Stimulated activated CD8-positive, alpha-beta memory T cell treated with anti-CD3 and anti-CD28 coated beads, Interleukin-4, amount 100 ng/mL, for 48 hours (primary cell): ENCODE measurements at places on chromosomes 11 and 22.
A peak's percentile ranks its signal among the peaks of the same experiment; 100 is the strongest.

DNA sequence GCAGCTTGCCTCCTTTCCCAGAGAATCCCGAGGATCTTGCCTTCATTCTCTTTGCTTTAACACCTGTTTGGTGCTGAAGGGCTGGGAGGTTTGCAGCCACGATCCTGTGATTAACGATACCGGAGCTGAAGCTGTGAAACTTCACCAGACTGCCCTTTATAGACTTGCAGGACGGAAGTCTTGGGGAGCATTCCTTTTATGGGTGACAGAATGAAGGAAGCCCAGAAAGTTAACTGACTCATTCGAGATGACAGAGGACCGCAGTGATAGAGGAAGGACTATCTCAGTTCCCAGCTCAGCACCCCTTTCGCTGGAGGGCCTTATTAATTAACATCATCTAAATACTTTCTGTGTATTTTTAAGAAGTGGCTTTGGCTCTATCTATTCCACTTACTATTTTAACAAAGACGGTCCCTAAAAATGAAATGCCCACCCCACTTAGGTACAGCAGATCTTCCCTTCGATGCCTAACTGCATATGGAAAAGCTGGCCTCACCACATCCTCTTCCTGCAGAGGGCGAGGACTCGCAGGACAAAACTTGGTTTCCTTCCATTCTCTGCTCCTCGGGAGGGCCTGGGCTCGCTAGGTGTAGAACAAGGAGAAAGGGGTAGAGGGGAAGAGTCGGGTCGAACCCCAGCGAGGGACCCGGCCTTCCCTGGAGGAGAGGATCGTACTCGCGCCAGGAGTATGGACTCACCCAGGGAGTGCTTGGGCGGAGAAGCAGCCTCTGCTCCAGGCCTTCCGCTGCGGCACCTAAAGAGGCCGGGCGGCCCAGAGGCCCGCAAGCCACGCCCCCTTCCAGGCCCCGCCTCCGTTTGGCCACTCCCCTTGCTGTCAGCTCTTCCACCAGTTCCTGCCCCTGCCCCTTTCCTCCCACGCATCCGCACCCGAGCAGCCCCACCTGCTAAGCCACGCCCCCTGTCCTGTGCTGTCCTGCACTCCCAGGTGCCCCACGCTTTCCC is 30.7 kb upstream of the USP47 start:
- DNase-seq = peak; percentile 34

- peak; percentile 34 for DNase-seq
Measured at GRCh38 chr22:21000207-21000986, 1.5 kb downstream of the THAP7 start.

- no peak for DNase-seq
Measured at GRCh38 chr22:30235687-30236170, 10.8 kb downstream of the LIF start.

DNA sequence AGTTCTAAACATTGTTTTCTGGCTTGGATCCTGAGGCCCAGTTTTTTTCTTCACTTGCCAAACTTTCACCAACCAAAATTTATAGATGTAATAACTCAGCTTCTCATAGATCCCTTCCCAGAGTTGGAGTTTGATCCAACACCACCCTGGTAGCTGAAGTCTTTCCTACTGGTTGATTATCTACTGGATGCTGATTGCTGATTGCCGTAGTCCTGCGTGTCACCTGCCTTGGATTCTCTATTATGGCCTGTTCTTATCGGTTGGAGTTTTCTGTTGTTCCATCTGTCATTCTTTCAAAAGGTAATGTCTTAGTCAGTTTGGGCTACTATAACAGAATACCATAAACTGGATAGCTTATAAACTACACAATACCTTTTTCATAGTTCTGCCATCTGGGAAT is 17.3 kb upstream of the OR6X1 start:
- no peak for DNase-seq

DNA sequence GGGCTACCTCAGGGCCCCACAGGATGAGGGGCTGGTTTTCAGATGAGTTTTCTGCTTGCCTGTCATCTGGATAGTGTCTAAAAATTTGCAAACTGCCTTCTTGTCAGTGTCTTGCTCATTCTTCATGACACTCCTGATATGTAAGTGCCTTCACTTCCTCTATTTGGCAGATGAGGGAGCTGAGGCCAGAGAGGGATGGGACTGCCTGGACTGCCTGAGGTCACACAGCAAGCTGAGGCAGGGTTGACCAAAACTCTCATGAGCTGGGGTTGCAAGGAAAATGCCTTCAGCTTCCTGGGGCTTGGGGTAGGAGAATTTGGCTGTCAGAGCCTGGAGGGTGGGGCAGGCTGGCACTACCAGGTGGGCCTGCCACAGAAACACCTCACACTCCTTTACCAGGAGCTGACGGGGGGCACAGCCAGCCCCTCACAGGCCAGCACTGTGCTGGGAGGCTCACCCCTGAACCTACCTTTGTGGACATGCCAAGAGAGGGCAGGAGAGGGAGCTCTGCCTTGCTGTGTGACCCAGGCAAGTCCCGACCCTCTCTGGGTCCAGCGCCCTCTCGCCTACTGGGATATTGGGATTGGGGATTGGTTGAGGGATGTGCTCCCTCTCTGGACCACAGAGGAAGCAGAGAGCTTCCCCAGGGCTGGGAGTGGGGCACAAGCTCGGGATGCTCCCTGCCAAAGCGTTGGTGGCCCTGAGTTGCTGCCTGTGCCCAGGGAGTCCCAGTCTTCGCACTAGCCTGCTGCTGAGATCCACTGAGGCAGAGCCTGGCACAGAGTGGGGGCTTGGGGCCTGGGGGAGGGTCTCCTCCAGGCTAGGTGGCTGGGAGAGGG is 1.9 kb upstream of the P2RY6 start:
- DNase-seq = no peak

- no peak for DNase-seq
Measured at GRCh38 chr11:134476435-134477021, 64.5 kb upstream of the B3GAT1 start.

DNA sequence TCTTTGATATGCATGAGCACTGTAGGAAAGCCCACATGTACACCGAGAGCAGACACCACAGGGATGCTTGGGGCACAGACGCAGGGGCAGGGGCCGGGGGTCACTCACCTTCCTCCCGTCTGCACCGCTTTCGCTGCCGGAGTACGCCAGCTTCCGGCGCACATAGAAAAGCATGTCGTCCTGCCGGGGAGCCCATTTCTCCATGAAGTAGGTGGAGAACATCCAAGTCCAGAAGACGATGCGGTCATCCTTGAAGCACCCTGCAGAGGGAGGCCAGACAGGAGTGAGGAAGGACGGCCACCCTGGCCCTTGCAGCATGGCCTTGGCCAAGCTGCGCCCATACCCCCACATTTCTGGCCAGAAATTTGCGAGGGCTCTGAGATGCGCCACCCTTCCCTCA is 28.8 kb downstream of the KIAA0930 start:
- DNase-seq = no peak

DNA sequence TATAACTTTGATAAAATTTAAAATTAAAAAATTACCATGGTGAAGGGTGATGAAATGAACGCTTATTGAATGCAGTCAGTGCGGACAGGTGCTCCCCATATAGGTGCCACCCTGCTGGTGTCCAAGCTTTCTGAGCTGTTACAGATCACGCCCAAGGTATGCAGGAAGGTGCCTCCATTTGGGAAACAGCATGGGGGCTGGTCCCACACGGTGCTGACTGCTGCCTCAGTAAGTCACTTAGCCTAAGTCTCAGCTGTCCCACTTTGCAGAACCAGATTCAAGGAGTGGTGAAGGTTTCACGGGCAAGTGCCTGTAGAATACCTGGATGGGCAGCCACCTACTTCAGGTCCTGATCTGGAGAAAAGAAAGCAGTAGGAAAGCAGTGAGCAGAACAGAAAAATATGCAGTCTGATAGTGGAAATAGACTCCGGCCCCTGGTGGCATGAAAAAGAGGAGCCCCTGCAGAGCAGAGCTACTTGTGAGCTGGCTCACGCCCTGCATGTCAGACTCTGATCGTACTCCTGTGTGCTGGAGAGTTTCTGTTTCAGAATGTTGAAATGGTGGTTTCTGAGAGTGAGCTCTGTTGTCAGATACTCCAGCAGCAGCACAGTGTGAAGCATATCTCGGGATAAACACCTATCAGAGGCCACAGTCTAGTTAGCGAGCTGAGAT is 33.2 kb downstream of the ADORA2A start:
- DNase-seq = peak; percentile 44

- no peak for DNase-seq
Measured at GRCh38 chr11:44610186-44610955, 44.9 kb downstream of the CD82 start.

GRCh38 chr11:102469196-102469821 is 16.7 kb upstream of the TMEM123 start:
- no peak for DNase-seq

DNA sequence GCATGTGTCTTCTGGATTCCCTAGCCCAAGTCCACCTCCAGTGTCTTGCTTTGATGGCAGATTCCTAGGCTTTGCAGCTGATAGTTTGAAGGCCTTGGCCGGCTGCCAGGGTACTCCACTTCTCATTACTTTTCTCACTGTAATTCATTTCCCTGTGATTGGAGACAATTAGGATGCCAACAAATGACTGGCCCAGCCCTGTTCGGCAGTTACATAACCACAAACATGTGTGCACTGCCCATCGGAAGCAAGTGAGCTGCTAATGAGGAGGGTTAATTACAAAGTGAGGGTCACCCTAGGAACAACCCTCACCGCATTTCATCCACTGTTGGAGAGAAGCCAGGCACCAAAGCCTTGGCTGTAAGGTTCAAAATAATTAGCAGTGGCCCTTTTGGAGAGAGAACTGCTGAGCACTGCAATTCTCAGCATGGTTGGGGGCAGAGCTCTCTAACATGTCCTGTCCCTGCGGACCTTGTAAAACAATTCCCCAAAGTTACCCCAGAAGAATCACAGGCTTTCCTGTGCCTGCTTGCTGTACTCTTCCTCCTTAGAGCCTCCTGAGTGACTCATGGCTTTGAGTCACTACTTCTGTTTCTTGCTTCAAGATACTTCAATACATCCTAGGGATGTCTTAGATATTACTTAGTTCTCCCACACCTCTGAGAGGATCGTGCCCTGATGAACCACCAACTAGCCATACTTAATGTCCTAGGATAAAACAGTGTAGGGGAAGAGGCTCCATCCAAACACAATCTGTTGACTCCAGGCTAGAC is 109.7 kb upstream of the GALNT18 start:
- DNase-seq = no peak

GRCh38 chr11:117009905-117010605 is 88.2 kb downstream of the SIK3 start:
- DNase-seq = no peak

GRCh38 chr11:33135216-33135615 is 26.1 kb downstream of the CSTF3 start:
- no peak for DNase-seq

DNA sequence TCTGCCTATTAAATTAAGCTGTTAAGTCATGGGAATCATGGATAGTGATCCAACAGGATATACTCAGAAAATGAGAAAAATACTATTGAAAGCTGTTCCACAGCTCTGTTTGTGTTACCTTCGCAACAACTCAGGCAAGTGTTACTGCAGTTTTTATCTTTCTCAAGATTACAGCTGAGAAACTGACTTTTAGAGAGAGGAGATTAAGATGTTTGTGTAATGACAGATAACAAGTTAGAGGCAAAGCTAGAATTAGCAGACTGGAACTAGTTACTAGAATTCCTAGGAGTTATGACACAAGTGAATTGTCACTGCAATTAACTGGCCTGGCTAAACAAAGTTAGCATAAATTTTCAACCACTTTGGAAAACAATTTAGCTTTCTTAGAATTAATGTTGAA is 1.6 kb downstream of the SLN start:
- no peak for DNase-seq

- DNase-seq = no peak
Measured at GRCh38 chr11:2541881-2542361, 97.1 kb downstream of the KCNQ1 start.

GRCh38 chr11:127274328-127274676 is 273.7 kb upstream of the KIRREL3 start:
- DNase-seq = no peak

- peak; percentile 15 for DNase-seq
Measured at GRCh38 chr11:116808262-116809175, 14.6 kb downstream of the APOA4 start.

GRCh38 chr11:35337136-35337913 is 82.0 kb downstream of the SLC1A2 start:
- no peak for DNase-seq

DNA sequence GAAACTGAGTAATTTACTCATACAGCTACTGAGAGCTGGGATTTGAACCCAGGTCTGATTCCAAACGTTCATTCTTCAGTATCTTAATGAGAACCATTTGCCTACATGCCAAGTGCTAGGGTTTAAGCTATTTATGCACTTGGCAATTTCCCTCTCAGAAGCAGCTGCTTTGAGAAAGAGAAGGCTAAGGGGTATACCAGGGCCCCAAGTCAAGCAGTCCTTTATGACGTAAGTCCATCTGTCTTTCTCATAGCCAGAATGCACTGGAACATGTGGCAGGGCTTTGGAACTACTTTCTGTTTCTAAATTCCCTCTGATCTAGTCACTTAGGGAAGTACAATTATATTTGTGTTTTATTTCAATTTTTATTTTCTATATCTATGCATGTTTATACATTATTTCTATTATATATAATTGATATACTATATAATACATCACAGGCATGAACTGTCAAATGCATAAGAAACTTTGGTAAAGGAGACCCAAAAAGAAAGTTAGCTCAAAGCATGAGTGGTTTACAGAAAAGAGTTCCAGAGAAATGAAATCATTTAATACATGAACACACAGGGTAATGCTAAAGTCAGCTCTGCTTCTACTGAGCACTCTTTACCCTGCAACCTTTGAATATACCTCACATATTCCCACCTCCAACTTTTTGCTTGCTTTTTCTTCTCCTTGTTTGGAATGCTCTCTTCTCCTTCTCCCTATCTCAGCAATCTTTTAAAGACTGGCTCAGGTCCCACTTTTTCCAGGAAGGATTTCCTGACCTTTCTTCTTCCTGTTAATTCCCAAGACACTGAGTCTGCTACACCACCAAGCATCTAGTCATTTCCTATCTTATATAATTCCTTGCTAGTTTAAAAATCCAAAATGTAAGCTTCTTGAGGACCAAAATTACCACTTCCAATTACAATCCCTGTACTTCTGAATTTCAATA is 80.5 kb upstream of the GDPD4 start:
- DNase-seq = no peak

DNA sequence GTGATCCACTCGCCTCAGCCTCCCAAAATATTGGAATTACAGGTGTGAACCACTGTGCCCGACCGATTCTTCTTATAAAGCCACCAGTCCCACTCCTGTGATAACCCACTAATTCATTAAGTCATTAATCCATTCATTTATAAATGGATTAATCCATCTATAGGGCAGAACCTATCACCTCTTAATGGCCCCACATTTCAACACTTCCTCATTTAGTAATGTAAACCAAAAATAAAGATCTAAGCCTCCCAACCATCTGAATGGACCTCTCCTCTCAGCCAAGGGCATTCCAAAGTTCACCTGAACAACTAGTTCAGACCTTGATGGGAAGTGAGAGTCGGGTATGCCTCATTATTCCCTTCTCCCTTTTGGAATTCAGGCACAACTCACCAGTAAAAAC is 9.9 kb upstream of the MRPL11 start:
- no peak for DNase-seq

GRCh38 chr11:17384002-17384511 is 4.4 kb downstream of the KCNJ11 start:
- DNase-seq = peak; percentile 88

GRCh38 chr11:36150986-36151385 is 138.2 kb downstream of the COMMD9 start:
- DNase-seq = no peak

- no peak for DNase-seq
Measured at GRCh38 chr22:29726106-29726505, 6.3 kb downstream of the CABP7 start.

GRCh38 chr11:21636561-21636960 is 556.3 kb upstream of the ANO5 start:
- DNase-seq = no peak
